Fibroblast of skin of right quadriceps (primary cell): ENCODE measurements at places on chromosomes 2 and 18.
A peak's percentile ranks its signal among the peaks of the same experiment; 100 is the strongest.

DNA sequence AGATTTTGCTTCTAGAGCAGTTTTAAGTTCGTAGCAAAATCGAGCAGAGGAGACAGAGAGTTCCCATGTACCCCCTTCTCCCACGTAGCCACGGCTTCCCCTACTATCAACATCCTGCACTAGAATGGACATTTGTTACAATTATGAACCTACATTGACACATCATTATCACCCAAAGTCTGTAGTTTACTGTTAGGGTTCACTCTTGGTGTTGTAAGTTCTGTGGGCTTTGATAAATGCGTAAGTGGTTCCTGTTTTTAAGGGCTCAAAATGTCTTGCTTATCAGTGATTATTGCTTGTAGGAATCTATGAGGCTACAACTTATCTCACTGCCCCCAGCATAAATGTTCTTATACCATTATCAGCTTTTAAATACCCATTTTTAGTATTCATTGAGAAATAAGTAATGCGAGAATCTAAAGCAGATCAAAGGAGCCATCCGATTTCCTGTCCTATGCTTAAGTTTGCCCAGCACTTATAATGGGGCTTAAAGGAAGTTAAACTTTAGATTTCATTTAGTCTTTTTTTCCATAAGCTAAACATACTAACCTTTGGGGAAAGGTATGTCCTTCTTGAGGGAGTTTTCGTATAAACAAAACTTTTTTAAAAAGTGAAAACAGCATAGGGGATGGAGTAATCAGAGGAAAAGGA is 118.7 kb downstream of the HAUS1 start:
- no peak for DNase-seq

DNA sequence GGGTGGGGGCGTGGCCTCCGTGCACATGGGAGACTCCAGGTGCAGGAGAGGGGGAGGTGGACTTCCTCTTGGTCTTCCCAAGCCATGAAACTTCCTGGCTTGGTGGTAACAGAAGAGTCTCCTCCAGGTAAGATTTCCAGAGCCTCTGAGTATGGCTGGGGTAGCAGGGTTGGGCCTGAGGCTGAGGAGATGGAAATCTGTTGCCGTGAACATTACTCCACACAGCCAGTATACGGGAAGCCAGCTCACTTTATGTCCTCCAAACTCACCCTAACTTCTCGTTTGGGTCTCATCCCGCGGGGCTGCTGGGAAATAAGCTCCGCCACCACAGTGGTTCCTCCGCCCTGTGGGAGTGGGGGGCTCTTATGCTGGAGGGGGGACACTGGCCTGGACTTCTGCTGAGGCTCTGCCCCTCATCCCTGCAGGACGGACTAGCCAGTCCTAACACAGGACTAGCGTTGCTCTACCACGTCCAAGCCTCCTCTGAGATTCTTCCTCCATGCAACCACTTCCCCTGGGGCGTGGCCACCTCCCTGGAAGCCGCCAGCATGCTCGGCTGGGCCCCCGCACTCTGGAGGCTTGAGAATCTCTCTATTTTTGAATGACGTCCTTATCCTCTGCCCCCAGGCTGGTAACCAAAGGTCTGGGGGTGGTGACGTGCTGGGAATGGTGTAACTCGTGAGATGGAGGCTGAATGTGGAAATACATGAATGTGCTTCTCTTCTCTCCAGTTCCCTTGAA is 777 bp upstream of the RAB17 start:
- no peak for DNase-seq

DNA sequence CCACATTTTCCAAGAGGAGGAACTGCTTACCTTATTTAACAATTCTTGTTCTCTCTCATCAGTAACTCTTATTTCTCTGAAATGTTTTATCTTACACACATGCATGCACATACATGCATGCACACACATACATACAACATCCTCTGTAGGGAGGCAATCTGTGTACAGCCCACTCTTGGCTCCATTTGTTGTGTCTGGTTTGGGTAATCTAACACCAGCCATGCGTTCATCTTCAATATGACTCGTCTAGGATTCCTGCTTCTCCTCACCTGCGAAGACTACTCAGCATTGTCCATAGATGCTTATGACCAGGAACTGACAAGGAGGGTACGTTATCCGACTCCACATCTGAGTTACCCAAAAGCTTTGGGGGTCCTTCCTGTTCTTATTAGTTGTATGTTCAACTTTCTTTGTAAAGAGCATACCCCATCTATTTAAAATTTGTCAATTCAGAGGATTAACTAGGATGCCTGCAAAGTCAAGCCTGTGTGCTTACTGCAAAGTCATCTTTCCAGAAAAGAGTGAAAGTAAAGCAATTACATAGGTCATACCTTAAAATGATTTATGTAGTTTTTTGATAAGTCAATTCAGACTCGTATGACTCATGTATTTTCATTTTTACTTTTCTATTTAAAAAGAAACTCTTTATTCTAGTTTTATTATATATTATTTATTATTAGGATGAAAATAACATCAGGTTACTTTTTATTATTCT is 18.2 kb downstream of the LYPD6B start:
- no peak for DNase-seq

DNA sequence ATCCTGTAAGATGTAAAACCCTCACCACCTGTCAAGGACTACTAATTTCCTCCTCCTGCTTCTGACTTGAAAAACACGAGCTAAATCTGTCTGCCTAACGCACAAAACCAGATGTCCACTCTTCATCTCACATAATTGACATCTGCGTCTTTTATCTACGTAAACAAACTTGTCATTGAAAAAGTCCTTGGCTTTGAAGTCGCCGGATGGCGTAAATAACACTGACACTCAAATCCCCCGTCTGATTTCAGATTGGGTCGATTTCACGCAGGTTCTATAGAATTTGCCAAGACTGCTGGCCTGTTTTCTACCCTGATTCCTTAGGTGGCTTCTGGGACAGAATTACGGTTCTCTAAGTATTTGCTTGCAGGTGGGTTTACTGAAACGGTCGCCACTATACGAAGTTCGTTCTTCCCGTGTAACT is 539 bp upstream of the MOB4 start:
- DNase-seq, result no peak

- DNase-seq, result no peak
Measured at GRCh38 chr2:57100436-57100835, 916.6 kb downstream of the CCDC85A start.

DNA sequence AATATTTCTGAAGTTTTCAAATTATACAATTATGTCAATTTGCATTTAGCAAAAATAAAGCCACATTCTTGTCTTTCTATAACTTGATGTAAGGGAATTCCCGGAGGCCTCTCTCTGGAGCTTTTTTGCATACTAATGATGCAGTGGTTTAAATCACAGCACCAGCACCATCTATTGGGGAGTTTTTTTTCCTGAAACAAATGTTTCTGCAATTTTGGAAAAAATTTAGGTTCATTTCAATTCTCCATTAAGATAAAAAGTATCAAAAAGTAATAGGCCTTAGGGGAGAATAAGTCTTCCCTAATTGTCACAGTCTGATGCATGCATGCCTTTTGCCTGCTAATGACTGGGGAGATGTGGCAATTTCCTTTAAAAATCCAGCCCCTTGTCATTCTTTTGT is 13.5 kb downstream of the CBLN2 start:
- DNase-seq, result no peak

GRCh38 chr2:203891474-203891873 is 23.9 kb downstream of the CTLA4 start:
- no peak for DNase-seq

DNA sequence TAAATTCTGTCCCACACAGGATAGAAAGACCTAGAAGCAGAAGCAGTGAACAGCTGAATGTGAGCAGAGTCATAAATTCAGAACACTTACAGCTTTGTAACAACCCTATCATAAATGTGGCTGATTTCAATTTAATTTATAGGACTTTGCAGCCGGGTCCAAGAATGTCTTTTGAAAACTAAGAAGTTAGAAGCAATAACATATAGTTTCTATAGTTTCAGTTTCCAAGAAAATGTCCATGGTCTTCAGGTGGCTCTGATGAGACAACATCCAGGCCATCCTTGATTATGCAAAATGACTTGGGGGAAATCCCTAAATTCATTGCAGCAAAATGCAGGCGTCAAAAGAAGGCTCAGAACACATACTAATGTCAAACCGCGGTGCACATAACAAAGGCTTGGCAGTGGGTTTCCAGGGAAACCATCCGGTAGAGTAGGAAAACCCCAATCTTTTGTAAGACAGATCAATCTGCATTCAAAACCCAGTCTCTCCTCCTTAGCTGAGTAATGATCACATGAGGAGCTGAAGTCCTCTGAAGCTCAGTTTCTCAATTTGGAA is 442.2 kb upstream of the ID2 start:
- peak; percentile 45 for DNase-seq

DNA sequence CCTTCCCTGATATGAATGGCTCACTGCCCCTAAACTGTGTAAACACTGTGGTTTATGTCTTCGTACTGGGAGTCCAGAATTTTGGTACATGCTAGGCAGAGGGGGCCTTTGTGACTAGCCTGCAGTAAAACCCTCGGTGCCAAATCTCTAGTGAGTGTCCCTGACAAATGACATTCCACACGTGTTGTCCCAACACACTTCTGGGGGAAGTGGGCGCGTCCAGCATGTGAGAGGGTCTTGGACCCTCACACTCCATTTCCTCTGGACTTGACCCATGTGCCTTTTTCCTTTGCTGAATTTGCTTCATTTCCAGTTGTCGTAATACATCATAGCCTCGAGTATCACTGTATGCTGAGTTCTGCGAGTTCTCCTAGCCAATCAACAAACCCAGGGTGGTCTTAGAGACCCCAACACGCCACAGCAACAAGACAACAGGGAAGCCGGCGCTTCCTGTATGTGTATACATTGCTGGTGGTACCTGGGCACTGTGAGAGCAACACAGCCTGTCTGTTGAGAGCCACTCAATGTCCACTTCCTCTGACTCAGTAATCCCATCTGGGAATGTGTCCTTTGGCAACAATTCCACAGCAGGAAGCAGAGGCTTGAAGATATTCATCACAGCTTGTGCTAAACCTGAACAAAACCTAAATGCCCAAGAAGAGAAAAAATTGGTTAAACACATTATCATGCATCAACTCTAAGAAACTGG is 26.9 kb upstream of the SLC66A3 start:
- DNase-seq, result peak; percentile 60

- peak; percentile 18 for DNase-seq
Measured at GRCh38 chr2:145909175-145909755, 1389.3 kb upstream of the ZEB2 start.

GRCh38 chr2:145273840-145274239 is 753.9 kb upstream of the ZEB2 start:
- peak; percentile 10 for DNase-seq

- no peak for DNase-seq
Measured at GRCh38 chr18:76707534-76707933, 114.8 kb upstream of the ZNF236 start.

- DNase-seq, result no peak
Measured at GRCh38 chr2:135255208-135255607, 203.1 kb downstream of the RAB3GAP1 start.

DNA sequence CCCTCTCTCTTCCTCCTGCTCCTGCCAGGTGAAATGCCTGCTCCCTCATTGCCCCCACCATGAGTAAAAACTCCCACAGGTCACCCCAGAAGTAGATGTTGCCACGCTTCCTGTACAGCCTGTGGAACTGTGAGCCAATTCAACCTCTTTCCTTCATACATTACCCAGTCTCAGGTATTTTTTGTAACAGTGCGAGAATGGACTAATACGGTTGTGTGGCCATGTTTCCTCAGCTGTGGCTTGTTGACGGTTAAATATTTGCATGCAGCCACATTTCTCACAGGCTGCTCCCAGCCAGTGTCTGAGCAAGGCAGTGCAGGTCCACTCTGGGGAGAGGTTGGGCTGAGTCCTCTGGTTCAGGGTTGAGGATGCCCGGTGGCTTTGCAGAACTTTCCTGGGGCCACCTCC is 27.8 kb upstream of the COPS8 start:
- DNase-seq, result no peak

GRCh38 chr18:64956465-64956864 is 794.3 kb upstream of the CDH7 start:
- DNase-seq, result no peak

- DNase-seq, result peak; percentile 68
Measured at GRCh38 chr2:62741954-62742722, 36.6 kb downstream of the EHBP1 start.

DNA sequence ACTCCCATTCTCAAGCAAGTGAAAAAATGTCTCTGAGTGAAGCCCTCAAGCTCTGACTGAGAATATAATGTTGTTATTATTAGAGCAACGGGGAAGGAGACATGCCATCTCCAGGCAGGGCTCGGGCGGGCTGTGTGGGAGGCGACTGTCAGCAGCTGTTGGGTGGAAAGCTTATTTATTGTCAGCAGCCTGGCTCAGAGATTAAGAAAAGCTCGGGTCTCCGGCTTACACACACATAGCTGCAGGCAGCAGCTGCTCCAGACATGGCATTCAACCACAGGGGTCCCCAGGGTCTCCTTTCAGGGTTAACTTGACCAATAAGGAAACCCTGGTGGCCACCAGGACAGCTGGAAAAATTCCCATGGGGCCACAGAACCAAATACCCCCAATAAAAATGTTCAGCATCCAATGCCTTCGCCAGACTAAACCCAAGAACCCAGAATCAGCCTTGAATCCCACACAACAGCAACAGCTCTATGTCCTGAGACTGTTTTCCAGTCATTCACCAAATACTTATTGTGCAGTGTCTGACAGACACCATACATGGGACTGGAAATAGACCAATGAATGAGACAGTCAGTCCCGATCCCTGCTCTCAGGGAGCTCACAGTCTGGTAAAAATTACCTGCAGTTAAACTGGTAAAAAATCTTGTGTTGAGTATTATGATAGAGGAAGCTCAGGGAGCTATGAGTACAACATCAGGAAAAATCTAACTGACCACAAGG is 70.5 kb upstream of the RTN4 start:
- peak; percentile 90 for DNase-seq

- DNase-seq, result no peak
Measured at GRCh38 chr2:46268196-46268595, 29.0 kb upstream of the EPAS1 start.

DNA sequence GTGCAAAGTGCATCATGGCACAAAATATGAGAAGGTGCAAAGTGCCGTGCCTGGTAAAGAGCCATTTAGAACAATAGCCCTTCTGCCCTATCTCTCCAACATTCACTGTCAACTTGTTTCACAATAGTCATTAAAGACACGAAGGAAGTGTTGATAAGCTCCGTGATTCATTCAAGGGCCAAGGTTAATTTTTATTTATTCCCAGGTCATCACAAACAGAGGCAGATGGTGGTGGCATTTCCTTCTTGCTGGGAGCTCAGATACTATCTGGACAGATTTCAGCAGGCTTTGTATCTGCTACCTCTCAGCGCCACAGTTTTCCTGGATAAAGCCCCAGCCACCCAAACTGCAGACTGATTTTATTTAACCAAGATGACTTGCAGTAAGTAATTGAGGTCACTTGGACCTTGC is 309.3 kb downstream of the ZNF521 start:
- DNase-seq, result no peak

- DNase-seq, result no peak
Measured at GRCh38 chr2:172440795-172441194, 13.4 kb downstream of the ITGA6 start.

- no peak for DNase-seq
Measured at GRCh38 chr2:177635696-177636095, 243.1 kb downstream of the AGPS start.

- no peak for DNase-seq
Measured at GRCh38 chr2:220961143-220961860, 610.8 kb downstream of the EPHA4 start.

DNA sequence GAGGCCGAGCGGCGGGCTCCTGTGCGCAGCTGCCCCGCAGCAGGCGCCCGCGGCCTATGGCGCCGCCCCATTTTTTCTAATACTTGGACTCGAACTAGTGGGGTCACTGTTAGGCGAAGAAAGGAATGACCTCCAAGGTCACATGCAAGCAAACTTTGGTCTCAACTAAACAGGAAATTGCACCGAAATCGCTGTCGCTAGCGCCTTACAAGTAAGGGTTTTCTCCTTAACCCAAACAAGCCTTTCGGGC is 339 bp downstream of the ACAA2 start:
- no peak for DNase-seq

GRCh38 chr18:59279193-59279592 is 5.9 kb upstream of the RAX start:
- DNase-seq, result no peak
